Effector CD4-positive, alpha-beta T cell (primary cell): ENCODE measurements at places on chromosomes 16 and 17.

DNA sequence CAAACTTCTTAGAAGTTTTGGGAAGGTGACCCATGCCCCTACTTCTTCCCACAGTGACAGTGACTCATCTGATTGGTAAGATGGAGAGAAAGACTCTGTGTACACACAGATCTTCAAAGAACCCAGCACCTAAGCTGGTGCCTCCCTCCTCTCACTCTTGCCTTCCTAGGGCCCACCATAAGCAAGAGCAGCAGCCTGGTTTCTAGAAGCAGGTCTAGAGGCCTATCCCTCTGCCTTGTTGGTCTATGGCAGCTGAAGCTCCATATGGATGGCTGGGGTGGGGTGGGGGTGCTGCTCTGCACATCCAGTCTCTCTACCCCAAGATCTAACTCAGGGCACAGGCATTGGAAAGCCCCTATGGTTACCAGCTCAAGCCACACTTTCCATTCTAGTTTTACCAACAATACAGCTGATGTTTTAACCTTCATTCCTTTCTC, 47.5 kb downstream of the STAT3 start:
- no peak for DNase-seq

DNA sequence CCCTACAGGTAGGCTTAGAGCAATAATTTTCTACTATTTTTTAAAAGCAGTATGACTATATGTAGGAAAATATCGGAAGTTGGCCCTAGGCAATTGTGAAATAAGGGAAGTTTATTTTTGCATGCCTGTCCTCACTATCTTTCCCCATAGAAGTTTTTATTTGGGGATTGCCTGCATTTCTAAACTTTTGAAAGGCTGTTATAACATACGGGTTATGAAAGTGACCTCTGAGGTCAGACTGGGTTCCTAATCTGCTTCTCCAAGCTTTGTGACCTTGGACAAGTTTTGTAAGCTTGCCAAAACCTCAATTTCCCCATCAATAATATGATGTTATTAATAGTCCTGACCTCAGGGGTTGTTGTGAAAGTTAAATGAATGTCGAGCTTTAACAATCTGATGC, 67.1 kb downstream of the ARHGAP44 start:
- DNase-seq = no peak

- no peak for DNase-seq
These were observed 108.2 kb downstream of the RPTOR start for GRCh38 chr17:80652756-80653330.

DNA sequence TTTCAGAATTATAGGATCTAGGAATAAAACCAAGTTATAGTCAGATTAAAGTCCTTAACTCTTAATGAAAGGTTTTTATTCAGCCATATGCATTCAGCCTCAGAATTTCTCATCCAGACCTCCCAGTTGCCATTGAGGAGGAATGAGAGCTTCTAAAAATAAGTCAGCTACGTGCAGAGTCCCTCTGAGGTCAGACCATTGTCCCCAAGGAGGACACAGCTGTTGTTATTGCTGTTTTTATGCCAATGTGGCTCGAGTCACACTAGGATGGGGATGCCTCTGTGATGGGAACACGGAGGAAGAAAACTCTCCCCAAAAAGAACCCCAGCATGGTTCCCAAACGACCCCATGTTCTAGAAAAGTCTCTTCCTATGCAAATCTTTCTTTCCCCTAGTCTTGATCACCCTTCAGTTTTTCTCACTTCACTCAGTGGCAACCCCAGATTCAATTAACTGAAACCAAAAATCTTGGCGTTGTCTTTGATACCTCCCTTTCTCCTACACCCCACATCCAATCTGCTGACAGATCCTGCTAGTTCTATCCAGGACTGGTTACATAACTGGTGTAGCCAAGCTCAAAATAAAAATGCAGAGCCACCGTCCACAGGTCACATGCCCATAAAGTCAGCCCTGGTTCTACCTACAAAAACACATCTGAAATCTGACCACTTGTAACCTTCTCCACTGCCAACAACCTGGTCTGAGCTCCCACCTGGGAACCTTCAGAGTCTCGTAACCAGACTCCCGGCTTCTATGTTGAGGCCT, 138.2 kb upstream of the ERCC4 start:
- no peak for DNase-seq

GRCh38 chr16:81723098-81723723, 55.9 kb upstream of the PLCG2 start:
- DNase-seq = peak; percentile 55

GRCh38 chr17:48841395-48841831, 10.6 kb downstream of the CALCOCO2 start:
- no peak for DNase-seq

GRCh38 chr16:89308391-89309333, 91.2 kb downstream of the ZNF778 start:
- peak; percentile 29 for DNase-seq

- no peak for DNase-seq
These were observed 949.7 kb upstream of the RBFOX1 start for GRCh38 chr16:6382924-6383459.

DNA sequence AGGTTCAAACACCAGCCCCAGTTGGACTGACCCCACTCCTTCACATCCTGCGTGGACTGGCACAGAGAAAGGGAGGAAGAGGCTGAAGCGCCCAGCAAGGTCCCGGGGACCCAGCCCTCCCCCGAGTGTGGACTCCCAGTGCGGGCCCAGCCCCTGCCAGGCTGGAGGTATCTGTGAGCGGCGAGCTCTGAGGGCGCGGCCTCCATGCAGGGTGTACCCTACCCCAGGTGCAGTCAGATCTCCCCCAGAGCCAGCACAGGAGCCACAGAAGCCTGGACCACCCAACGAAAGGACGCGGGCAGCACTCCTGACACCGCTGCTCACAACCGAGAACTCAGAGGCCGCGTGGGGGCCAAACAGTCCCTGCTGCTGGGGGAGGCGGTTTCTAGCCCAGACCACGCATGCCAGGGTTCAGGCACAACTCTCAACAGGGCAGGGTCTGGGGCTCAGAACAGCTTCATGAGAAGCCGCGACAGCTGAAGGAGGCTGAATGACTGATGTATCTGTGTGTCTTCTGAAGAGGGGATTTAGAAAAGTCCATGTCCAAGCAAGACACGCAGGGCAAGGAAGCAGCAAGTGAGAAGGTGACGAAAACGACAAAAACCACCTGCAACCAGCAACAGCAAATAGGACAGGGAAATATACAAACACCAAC, 8.5 kb downstream of the SLC38A10 start:
- no peak for DNase-seq

DNA sequence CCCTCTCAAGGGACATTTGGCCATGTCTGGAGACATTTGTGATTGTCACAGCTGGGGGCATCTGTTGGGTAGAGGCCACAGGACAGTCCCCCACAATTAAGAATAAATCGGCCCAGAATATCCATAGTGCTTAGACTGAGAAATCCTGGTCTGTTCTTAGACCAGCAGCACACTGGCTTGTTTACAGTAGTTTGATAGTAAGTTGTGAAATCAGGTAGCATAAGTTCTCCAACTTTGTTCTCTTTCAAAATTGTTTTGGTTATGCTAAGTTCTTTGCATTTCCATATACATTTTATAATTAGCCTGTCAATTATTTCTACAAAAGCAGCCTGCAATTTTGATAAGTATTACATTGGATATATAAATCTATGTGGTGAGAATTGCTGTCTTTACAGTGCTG, 6.8 kb downstream of the MGRN1 start:
- no peak for DNase-seq

GRCh38 chr17:50375858-50376538, 3.0 kb downstream of the EME1 start:
- DNase-seq = no peak

DNA sequence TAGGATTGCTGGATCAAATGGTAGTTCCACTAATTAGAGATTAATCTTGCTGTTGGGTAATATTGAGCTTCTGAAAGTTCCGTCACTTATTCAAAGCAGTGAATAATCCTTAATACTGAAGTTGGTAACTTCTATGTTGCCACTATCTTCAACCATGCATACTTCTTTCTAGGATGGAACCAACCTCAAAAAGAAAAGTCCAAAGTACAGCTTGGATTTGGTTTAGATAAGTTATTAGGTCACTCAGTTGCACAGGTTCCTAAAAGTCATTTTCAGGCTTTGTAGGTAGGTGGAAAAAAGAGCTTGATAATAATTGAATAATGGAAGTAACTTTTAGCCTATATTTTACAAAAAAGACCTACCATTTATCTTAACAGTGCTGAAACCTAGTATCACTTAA, 78.7 kb downstream of the MAP2K4 start:
- DNase-seq = no peak

- DNase-seq = no peak
These were observed 44.9 kb downstream of the CNGB1 start for GRCh38 chr16:57926041-57926440.

DNA sequence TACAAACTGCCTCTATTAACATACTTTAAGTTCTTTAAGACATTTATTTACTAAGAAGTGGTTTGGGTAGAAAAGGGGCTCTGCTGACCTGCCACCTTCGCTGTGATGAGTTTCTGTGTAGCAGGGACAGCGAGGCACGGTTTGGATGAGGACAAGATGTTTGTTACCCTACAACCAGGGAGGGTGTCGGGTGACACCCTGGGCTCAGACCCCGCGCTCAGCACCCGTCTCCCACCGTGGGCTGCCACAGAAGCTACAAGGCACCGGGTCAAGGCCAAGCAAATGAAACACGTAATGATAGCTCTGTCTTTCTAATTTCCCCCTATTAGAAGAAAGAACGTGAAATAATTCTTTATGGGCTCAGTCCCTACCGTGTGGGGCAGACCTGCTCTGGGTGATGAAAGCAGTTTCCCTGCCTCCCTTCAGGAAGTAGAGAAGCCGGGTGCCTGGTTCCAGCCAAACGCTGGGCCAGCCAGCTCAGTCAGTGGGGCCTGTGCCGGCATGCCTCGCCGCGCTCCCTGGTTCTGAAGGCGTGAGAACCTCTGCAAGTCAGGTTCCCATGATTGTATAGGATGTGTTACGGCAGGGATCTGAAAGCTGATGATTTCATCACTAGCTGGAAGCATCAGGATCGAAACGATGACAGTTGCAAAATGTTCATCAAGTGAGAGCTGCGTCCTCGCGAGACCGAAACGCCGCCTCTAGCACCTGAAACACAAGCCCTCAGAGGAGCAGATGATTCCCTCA, 3.9 kb downstream of the ZNF750 start:
- DNase-seq = no peak

DNA sequence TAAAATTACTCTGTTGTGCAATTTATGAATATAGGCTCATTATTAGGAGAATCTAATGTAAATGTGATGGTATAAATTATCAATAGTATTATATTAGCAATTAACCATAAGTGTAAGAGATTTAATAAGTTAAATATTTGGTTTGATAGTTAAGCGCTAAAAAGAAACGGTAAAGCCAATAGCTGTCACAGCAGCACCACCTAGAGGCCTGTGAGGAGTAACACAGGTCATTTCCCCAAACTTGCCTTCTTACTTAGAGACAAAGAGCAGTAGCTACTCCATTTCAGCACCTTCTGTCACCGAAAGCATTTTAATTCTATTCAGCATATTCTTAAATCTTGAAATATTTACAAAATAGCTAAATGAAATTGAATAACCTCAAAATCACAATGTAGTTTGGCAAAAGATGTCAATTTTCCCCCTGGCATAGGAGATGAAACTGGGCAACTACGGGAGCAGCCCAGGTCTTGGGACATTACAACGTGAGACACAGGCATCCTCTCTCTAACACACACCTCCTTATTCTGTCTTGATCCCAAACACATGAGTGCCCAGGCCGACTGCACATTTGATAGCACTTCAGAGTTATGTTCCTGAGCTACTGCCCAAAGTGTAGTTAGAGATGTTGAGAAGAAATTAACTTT, 14.3 kb upstream of the DYNLRB2 start:
- peak; percentile 42 for DNase-seq

DNA sequence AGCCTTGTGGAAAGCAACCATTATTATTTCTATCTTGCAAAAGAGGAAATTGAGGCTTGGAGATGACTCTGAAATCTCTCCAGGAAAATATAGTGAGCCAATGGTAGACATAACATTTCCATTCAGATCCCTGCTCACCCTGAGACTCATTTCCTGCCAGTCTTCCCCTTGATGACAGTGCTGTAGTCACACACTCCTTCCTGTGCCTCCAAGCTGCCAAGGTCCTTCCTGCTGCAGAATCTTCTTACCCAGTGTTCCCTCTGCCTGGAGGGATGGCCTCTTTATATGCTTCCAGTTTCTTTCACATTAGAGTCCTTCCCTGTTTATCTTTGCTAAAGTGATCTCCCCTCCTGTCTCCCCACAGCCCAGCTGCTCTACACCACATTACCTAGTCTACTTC, 648.1 kb downstream of the TOX3 start:
- DNase-seq = no peak

- no peak for DNase-seq
These were observed 56.6 kb upstream of the RBBP6 start for GRCh38 chr16:24482681-24483202.

- no peak for DNase-seq
These were observed 8.8 kb downstream of the CNP start for GRCh38 chr17:41975099-41976083.

DNA sequence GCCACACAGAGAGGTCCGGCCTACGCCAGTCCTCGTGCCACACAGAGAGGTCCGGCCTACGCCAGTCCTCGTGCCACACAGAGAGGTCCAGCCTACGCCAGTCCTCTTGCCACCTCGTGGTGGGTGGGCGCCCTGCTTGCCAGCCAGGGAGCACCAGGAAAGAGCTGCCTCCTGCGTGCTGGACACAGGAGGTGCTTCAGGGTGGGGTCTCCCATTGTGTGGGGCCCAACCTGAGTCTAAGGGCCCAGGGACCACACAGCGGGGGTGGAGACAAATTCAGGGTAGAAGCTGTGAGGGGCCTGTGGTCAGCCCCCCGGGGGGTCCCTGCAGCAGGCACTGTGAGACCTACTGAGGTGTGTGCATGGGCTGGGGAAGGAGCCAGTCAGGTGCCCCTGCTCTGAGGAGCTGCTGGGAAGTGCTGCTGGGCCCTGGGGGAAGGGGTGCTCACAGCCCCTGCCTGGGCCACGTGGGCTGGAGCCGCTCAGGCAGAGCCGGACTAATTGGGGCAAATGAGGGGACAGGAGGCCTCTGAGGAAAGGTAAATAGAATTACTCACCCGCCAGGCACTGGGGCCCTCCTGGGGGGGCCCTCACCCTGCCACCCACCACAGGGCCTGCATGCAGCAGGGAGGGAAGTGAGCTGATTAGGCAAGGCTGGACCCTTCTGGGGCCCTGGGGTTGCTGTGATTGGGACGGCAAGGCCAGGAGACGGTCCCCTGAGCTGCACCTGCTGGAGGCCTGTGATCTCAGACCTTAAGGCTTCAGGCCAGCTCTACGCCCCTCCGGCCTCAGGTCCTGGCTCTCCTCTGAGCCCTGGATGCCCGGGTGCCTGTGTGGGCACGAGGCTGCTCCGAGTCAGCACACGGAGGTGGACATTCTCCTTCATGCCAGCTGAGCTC, 11.0 kb downstream of the GCGR start:
- DNase-seq = no peak
